ENCODE measurements at places on chromosomes 7 and 10.

DNA sequence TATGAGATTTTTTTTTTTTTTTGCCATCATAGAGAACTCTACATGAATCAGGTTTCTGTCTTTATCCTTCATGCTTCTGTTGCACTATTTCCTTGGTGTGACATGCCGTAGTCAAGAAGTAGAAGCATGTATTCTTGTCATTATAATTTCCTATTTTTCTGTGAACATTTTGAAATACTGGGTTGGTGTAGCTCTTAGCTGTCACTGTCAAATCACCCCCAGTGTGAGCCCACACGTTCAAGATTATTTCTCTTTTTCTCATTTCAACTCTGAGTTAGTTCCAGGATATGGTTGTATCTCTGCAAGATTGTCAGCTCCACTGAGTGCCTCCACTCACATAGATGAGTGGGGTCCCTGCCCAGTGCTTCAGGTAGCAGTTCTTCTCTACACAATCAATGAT is 209.5 kb downstream of the NRG3 start:
- DNase-seq: no peak

- DNase-seq: no peak
Observed at GRCh38 chr10:49037187-49037586, 78.1 kb downstream of the VSTM4 start.

DNA sequence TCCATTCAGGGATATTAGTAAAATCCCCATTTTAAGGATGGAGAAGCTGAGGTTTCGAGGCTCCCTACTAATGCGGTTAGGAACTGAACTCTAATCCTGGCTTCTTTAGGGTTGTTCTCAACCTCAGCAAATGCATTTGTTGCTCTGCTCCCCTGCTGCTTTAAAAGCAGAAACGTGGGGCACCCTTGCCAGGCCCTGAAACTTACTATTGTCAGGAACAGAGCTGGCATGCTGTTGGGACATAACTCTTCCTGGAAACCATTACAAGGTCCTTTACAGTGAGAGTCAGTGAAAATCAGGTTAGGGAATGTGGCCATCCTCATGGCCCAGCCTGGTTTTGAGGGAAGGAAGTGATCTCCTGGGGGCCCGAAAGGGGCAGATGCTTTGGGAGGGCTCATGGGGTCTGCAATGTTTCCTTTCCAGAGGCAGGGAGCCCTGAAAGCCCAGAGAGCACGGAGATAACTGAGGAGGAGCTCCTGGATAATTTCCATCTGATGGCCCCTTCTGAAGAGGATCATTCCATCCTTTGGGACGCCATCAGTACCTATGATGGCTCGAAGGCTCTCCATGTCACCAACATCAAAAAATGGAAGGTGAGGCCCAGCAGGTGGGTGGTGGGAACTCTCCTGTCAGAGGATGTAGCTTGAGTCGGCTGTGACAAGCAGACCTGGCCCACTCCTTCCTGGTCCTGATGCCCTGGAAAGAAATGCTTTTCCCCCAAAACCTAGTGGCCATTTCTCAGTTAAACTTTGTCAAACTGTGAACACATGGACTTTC is 2.0 kb downstream of the IGFBP1 start:
- no peak for DNase-seq

DNA sequence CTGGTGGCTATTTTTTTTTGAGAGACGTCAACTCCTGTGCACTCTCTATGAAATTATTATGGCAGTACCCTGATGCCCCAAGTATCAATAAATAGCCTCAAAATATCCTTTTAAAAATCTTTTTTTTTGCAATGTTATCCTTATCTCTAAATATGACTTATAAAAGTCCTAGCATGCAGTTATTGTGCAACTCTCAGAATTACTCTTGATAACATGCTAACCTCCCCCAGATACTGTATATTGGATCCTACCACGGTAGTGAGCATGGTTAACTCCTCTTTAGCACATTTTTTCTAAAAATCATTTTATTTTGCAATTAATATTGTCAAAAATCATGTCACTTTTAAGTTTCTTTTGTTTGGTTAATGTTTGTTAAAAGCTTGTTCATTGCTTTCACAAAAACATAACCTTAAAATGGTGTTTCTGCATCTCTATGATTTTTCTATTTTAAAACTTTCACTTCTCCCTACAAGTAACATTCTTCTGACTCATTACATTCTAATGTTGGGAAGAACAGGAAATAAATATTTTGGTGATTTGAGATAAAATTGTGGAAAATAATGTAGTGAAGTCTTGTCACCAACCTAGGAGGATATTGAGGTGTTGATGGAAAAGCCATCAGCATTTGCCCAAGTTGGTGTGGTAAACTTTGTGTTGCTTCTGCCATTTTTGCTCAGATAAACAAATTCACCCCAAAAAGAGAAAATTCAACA is 42.1 kb upstream of the ADRA2A start:
- DNase-seq: no peak

- no peak for DNase-seq
Observed at GRCh38 chr7:128961030-128961659, 23.4 kb downstream of the IRF5 start.

- no peak for DNase-seq
Observed at GRCh38 chr7:48621076-48621475, 303.3 kb upstream of the CDC14C start.

DNA sequence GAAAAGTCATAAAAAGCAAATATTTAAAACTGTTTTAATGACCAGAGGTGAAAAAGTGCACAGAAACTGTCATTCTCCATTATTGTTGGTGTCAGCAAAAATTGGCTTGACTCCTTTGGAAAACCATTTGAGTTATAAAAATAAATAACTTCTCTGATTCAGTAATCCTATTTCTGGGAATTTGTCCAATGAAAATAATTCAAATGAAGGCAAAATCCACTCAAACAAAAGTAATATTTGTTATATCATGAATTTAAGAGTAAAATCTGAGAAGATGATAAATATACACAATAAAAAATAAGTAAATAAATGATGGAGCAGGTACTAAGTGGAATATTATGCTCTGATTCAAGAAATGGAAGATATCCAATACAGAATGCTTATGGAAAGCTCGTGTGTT is 326.6 kb upstream of the KLF6 start:
- DNase-seq: no peak

GRCh38 chr10:128568990-128569945 is 443.0 kb upstream of the MKI67 start:
- DNase-seq: no peak

DNA sequence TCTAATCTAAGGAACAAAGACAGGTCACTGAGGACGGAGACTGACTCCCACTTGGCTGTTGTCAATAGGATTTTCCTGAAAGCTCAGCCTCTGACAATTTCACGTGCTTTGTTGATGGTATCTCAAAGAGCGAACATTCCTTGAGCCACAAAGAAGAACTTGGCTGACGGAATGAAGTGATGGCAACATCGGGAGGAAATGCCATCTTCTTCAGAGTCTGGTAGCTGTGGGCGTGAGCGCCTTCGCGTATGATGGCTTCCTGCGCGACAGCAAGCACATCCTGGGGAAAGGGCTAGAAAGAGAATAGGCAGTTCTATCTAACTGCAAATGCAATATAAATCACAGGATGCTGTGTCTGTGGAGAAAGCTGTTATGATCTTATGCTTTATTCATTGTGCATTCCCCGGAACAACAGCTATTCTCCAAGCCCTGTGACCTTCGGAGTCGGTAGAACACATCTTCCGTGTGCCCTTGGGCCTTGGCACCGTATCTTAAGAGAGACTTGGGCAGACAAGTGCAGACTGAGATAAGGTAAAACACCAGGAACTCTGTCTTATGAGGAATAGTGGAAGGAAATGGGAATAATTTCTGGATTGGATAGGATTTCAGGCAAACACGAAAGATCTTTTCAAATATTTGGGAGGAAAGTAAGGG is 19.6 kb upstream of the GTPBP4 start:
- no peak for DNase-seq

DNA sequence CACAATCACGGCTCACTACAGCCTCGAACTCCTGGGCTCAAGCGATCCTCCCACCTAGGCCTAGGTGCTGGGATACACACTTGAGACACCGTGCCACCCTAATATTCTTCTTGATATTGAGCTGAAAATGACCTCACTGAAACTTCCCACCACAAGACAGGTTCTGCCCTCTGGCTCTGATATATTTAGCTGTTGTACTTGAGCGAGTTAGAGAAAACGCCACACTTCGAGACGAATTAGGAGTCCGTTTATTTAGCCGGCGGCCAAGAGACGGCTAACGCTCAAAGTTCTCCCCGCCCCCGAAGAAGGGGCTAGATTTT is 17.9 kb downstream of the ZC3HAV1 start:
- DNase-seq: no peak
